Activated CD4-positive, alpha-beta memory T cell treated with anti-CD3 and anti-CD28 coated beads, Interleukin-2, amount 10 ng/mL, durations not matched to agents 7 days and 5 days (primary cell): ENCODE measurements at places on chromosomes 7 and 10. TPM values are rescaled to one million over a fixed set of nuclear protein-coding genes. Genes with fewer than 3 reads are reported as not detected.
A peak's percentile ranks its signal among the peaks of the same experiment; 100 is the strongest.

The ANKRD1 gene
- total RNA-seq: not detected

The KBTBD2 gene
- 45.6 TPM for total RNA-seq

The ANKRD2 gene
- total RNA-seq: 0.15 TPM

The CREM gene
- 157 TPM for total RNA-seq

The HABP2 gene
- total RNA-seq: not detected

GRCh38 chr7:21507627-21508343 lies 35.1 kb upstream of the DNAH11 start:
- H3K4me1 ChIP-seq: peaks cover 3% of the 10 kb centered on the region
- H3K27me3 ChIP-seq: no peaks in the 10 kb centered on the region
- DNase-seq: no peak
- H3K36me3 ChIP-seq: peaks cover 88% of the 10 kb centered on the region
- H3K4me3 ChIP-seq: no peak overlapping the region
- H3K27ac ChIP-seq: no peak overlapping the region

- H3K4me3 ChIP-seq: no peak overlapping the region
- DNase-seq: no peak
- H3K27me3 ChIP-seq: peaks cover 40% of the 10 kb centered on the region
- peaks cover under 1% of the 10 kb centered on the region for H3K4me1 ChIP-seq
- H3K27ac ChIP-seq: no peak overlapping the region
- H3K36me3 ChIP-seq: no peaks in the 10 kb centered on the region
Measured at GRCh38 chr10:33271969-33272583, 62.4 kb downstream of the NRP1 start.

DNA sequence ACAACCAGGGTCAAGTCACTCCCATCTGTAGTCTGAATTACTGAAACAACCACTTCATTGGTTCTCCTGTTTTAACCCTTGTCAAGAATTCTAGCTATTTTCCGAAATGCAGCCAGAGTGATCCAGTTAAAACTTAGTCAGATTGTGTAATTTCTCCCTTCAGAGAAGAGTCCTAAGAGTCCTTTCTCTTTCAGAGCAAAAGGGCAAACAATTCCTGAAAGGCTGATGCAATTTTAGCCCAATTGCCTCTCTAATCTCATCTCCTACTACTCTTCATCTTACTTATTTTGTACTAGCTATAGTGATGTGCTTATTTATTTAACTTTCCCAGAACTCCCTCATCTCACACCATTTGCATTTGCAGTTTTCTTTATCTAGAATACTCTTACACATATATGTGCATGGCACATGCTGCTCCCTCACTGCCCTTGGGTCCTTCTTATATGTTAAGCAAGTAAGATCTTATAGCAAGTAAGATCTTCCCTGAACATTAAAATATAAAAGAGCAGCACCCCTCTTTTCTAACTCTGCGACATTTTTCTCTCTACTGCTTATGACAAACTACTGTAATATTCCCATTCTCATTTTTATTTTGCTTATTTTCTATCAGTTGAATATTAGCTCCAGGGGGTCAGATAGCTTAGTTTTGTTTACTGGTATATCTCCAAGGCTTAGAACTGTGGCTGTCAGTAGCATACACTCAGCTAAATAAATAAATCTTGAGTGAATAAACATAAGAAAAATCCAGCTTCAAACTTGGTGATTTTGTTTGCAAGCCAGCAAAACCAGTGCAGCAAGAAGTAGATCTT lies 44.6 kb downstream of the HGF start:
- H3K27ac ChIP-seq: no peak overlapping the region
- H3K36me3 ChIP-seq: no peaks in the 10 kb centered on the region
- no peaks in the 10 kb centered on the region for H3K4me1 ChIP-seq
- no peak for DNase-seq
- H3K27me3 ChIP-seq: no peaks in the 10 kb centered on the region

DNA sequence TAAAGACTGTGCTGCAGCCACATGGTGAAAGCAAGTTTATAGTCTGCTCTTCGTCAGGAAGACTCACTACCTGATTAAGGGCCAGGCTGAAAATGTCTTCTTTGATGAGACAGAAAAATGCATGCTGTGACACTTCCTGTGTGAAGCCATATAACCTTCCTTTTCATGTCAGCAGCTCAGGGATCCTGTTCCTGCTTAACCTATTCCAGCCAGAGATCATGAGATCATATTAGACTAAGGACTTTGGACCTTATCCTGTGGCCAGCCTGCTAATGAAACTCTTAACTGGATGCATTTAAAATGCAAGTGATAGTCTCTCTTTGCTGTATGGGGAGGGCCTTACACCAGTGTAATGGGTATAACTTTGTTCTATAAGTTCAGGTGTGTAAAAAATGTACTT lies 165.2 kb downstream of the PTEN start:
- peaks cover 2% of the 10 kb centered on the region for H3K4me1 ChIP-seq
- H3K4me3 ChIP-seq: no peak overlapping the region
- H3K27me3 ChIP-seq: no peaks in the 10 kb centered on the region
- DNase-seq: no peak
- no peaks in the 10 kb centered on the region for H3K36me3 ChIP-seq
- H3K27ac ChIP-seq: no peak overlapping the region

- peaks cover 7% of the 10 kb centered on the region for H3K27me3 ChIP-seq
- H3K4me1 ChIP-seq: no peaks in the 10 kb centered on the region
- H3K4me3 ChIP-seq: no peak overlapping the region
Measured at GRCh38 chr7:87310790-87311419, 34.6 kb upstream of the CROT start.

DNA sequence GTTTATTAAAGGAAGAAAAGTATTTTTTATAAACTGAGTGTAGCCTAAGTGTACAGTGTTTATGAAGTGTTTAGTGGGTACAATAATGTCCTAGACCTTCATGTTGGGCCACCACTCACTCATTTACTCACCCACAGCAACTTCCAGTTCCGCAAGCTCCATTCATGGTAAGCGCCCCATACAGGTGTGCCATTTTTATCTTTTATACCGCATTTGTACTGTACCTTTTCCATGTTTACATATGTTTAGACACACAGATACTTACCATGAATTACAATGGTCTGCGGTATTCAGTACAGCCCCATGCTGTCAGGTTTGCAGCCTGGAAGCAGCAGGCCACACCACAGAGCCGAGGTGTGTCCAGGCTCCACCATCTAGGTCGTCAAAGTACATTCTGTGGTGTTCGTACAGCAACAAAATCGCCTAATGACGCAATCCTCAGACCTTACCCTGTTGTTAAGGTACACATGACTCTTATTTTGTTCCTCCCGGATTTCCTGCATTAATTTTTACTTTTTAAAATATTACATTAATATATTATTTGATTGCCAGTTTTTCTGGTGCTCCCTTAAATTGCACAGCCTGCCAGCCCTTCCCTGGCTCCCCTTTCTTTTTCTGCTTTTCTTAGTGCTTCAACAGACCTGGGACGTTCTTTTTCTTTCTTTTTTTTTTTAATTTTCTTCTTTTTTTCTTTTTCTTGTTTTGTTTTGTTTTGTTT lies 881 bp upstream of the SSBP1 start:
- H3K4me3 ChIP-seq: peak overlapping the region; percentile 94
- H3K36me3 ChIP-seq: peaks cover 26% of the 10 kb centered on the region
- peak overlapping the region; percentile 93 for H3K27ac ChIP-seq
- no peaks in the 10 kb centered on the region for H3K27me3 ChIP-seq
- peak; percentile 20 for DNase-seq

DNA sequence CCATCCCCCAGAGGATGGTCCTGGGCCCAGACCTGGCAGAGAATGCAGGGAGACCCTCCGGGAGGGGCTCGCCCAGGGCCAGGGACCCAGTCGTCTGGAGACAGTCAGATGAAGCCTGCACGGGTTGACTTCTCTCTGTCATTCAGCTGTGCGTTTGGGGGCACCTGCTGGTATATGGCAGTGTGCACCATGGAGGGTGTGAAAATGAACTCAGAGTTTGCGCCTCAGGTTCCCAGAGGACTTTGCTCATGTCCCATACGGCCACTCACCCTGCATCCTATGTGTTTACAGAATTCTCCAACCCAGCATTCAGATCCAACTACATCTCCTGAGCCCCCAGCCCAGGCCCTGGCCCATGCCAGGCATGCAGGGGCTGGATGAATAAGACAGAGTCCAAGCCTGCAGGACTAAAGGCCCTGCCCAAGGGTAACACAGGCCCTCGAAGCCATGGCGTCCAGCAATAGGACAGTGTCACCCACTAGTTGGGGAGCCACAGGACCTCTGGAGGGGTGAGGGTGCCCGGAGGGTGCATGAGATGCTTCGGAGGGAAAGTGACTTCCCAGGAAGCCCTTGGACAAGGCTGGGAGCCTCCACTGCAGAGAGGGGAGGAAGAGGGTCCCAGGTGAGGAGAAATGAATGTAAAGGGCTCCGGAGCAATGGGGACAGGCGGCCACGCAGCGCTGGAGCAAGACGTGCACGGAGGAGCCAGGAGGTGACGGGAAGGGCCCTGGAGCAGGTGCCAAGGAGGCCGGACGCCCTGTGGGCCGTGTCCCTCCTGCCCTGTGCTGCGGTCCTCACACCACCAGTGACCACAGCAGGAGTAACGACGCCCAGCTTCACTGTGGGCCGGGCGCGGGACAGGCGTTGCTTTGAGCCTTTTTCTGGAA lies 36.3 kb downstream of the CALML3 start:
- peaks cover 25% of the 10 kb centered on the region for H3K4me1 ChIP-seq
- peaks cover 17% of the 10 kb centered on the region for H3K27me3 ChIP-seq
- no peak overlapping the region for H3K27ac ChIP-seq
- no peak for DNase-seq
- H3K36me3 ChIP-seq: peaks cover 4% of the 10 kb centered on the region

- DNase-seq: no peak
- no peak overlapping the region for H3K4me3 ChIP-seq
- H3K36me3 ChIP-seq: peaks cover 7% of the 10 kb centered on the region
- peaks cover 17% of the 10 kb centered on the region for H3K4me1 ChIP-seq
- H3K27me3 ChIP-seq: no peaks in the 10 kb centered on the region
- no peak overlapping the region for H3K27ac ChIP-seq
Measured at GRCh38 chr10:49512121-49512809, 26.7 kb downstream of the ERCC6 start.

DNA sequence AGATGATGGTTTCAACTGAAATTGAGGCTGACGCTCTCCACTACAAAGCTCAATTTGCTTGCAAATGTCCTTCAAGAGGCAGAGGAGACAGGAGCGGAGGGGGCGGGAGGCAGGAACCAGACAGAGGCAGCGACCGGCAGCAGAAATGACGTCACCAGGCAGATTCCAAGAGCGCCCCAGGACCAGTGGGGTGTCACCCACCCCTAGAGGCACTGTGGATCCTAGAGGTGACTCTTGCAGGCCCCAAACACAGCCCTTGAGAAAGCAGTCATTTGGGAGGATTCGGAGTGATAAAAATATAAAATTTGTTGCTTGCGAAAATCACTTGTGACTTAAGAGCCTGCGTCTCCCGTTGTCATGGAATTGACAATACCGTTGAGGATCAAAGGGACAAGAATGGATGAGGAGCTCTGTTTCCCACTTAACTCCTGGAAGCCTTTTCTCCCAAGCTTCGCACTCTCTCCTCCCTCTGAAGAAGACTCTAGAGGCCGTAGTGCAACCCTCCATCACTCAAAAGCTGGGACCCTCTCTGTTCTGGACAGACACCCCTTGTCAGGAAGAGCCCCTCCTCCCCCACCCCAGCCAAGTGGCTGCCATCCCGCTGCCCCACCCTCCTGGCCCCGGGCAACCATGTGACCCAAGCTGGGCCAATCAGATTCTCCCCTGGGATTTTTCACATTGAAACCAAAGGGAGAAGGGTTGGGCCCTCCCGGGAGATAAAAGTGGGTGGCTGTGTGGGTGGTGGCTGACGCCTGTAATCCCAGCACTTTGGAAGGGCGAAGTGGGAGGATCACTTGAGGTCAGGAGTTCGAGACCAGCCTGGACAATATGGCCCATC lies 16.3 kb upstream of the SLC29A4 start:
- no peaks in the 10 kb centered on the region for H3K4me1 ChIP-seq
- H3K27ac ChIP-seq: no peak overlapping the region
- no peak for DNase-seq
- H3K27me3 ChIP-seq: peaks cover 3% of the 10 kb centered on the region
- H3K36me3 ChIP-seq: no peaks in the 10 kb centered on the region

DNA sequence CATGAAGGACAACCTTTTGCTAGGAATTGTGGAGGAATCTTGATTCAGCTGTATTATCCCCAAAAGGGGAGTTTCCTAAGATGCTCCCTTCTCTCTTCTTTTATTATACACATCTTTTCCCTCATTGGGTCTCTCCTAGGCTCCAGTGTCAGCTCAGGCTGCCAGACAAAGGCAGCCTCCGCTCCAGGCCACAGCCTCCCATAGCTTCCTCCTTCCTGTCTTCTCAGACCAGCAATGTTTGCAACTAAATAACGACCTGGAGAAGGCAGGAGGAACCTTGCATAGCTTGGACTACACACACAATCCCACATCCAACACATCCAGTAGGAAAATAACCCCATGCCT lies 12.3 kb downstream of the SFXN3 start:
- no peak for DNase-seq
- H3K27ac ChIP-seq: no peak overlapping the region
- H3K4me1 ChIP-seq: peaks cover 28% of the 10 kb centered on the region
- peaks cover 10% of the 10 kb centered on the region for H3K36me3 ChIP-seq
- peak overlapping the region; percentile 96 for H3K4me3 ChIP-seq

DNA sequence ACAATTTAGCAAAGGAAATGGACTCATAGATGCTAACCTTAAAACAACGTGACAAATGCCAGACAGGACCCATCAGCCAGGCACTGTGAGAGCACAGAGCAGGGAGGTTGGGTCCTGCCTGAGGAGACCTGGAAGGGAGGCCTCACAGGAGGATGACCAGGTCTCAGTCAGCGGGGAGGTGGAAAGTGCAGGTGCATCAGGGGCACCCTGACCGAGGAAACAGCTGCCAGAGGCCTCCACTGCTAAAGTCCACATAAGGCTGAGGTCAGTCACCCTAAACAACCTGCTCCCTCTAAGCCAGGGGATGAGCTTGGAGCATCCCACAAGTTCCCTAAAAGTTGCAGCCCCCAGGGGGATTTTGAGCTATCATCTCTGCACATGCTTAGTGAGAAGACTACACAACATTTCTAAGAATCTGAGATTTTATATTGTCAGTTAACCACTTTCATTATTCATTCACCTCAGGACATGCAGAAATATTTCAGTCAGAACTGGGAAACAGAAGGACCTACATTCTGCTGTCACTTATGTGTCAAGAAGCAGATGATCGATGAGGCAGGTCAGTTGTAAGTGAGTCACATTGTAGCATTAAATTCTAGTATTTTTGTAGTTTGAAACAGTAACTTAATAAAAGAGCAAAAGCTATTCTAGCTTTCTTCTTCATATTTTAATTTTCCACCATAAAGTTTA lies 157.6 kb upstream of the LANCL2 start:
- H3K4me1 ChIP-seq: peaks cover 4% of the 10 kb centered on the region
- H3K27me3 ChIP-seq: peaks cover 2% of the 10 kb centered on the region
- no peak overlapping the region for H3K4me3 ChIP-seq
- H3K36me3 ChIP-seq: no peaks in the 10 kb centered on the region

- no peak for DNase-seq
- H3K36me3 ChIP-seq: no peaks in the 10 kb centered on the region
- peaks cover 3% of the 10 kb centered on the region for H3K27me3 ChIP-seq
- no peak overlapping the region for H3K4me3 ChIP-seq
- H3K27ac ChIP-seq: no peak overlapping the region
- peaks cover 50% of the 10 kb centered on the region for H3K4me1 ChIP-seq
Measured at GRCh38 chr7:106058928-106059324, 53.2 kb downstream of the SYPL1 start.

GRCh38 chr10:34403512-34403911 lies 411.6 kb downstream of the PARD3 start:
- H3K27ac ChIP-seq: no peak overlapping the region
- H3K36me3 ChIP-seq: no peaks in the 10 kb centered on the region
- no peak for DNase-seq
- H3K4me3 ChIP-seq: no peak overlapping the region
- no peaks in the 10 kb centered on the region for H3K4me1 ChIP-seq
- H3K27me3 ChIP-seq: peaks cover 8% of the 10 kb centered on the region
